ENCODE measurements at places on chromosomes 7 and 10. TPM values are rescaled to one million over a fixed set of nuclear protein-coding genes. Genes with fewer than 3 reads are reported as not detected.
A peak's percentile ranks its signal among the peaks of the same experiment; 100 is the strongest.

Gene HOXA5
- not detected for total RNA-seq

Gene PPP1R9A
- not detected for total RNA-seq

Gene MUC12
- 0.85 TPM for total RNA-seq

Gene POU6F2
- total RNA-seq: 0.27 TPM

Gene NPM3
- 139 TPM for total RNA-seq

Gene SP4
- 19.2 TPM for total RNA-seq

- DNase-seq: no peak
These were observed 1244.4 kb downstream of the SORCS3 start for GRCh38 chr10:105885495-105885894.

DNA sequence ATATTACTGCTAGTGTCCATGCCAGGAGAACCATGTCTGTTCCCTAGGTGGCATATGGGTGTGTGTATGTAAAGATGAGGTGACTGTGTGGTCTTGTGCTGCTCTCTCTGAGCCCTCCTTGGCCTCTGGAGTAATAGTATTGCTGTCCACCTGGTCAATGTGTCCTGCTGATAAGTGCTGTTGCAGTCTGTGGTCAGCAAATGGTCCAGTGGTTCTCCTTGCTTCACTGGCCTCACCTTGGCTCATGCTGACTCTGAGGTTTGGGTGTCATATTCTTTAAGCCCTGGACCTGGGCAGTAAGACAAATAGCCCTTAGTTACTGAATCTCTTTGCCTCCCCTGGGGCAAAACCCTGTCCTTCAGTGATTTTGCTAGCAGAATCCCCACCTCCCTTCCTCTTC, 56.8 kb downstream of the TPST1 start:
- no peak for DNase-seq

- no peak for DNase-seq
These were observed 24.5 kb upstream of the NCAPG2 start for GRCh38 chr7:158728911-158729645.

DNA sequence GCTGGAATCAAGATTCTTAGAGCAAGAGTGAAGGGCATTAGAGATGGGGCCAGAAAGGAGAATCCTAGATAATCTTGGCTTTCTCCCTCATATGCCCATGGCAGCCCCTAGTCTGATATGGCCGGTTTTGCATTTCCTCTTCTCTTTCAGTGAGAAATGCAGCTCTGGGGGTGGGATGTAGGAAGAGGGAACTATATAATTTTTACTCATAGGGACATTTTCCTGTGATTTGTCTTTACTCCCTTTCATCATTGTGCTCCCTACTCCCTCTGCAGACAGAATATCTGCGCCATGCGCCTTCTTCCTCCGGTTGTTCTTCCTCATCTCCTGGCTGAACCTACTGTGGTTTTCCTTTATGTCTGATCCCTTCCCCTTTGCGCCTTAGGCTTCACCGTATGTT, 16.8 kb upstream of the CHCHD1 start:
- DNase-seq: no peak

GRCh38 chr7:1758028-1758858, 88.2 kb downstream of the ELFN1 start:
- DNase-seq: no peak

GRCh38 chr7:69873512-69873911, 275.2 kb downstream of the AUTS2 start:
- no peak for DNase-seq

- no peak for DNase-seq
These were observed 751.1 kb downstream of the GRM8 start for GRCh38 chr7:126501617-126502016.

DNA sequence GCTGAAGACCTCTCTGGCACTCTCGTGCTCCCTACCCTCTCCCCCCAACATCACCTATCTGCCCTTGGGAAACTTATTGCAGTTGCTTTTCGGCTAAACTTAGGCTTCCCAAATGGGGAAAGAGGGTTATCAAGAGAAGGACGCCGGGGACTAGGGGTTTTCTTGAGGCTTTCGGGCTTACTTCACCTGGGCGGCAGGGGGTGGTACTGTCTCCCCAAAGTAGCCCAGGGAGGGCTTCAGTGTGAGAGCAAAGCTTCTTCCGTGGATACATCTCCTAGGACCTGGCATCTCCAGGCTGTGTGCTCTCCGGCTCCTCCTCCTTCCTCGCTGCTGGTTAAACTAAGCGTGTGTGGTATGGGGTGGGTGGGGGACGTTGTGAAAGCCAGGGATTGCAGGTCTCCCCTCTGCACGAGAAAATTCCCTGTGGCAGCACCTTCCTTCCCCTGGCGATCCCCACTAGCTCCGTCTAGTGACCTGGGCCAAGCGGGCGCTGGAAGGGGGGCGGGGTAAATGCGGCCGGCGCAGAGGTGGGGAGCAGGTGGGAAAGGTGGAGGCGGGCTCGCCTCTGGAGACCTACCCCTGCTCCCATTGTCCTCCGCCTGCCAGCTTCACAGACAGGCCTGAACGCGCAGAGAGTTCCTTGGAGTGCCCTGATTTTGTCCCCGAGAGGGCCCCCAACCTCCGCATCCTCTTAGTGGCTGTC, 1.1 kb downstream of the PLXDC2 start:
- no peak for DNase-seq

- no peak for DNase-seq
These were observed 719 bp upstream of the PGAM2 start for GRCh38 chr7:44066111-44066460.

DNA sequence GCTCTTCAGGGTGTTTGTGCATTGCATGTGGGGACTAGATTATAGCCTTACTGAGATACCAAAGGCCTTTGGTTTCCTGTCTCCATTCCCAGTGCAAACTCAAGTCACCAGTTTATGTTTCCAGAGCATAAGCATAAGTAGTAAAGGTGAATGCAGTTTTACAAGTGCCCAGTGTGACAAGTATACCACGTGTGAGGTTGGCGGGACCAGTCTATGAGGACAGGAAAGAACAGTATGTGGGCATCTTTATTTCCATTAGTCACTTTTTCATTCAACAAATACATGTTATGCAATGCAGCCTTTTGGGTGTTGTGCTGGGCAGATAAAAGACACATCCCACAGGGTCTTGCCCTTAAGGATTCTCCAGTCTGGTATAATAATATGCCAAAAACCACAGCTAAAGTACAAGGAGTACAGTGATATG, 146.5 kb downstream of the ARID5B start:
- DNase-seq: no peak

- peak; percentile 60 for DNase-seq
These were observed 55.8 kb upstream of the LANCL2 start for GRCh38 chr7:55309040-55309991.

- no peak for DNase-seq
These were observed at the start of gene ADAMTS14 for GRCh38 chr10:70672165-70673042. ADAMTS14 (plus strand) TSS chr10:70672506; CDS start chr10:70672803, 297 bp downstream.

- DNase-seq: no peak
These were observed 533.7 kb upstream of the POM121L12 start for GRCh38 chr7:52501696-52502095.

All from activated T-helper 2 cell treated with anti-CD3 and anti-CD28 coated beads, Interferon-gamma antibody, Interleukin-2, Interleukin-4, amounts not matched to agents 10 μg/mL and 5 μg/mL and 100 μg/mL, durations not matched to agents 14 hours and 24 hours and 36 hours (primary cell).